ENCODE measurements at places on chromosomes 7 and 10. TPM values are rescaled to one million over a fixed set of nuclear protein-coding genes. Genes with fewer than 3 reads are reported as not detected.

Gene PTPN20
- 9.5 TPM for total RNA-seq

Gene SLC26A4
- total RNA-seq: 0.87 TPM

Gene SLC18A3
- 0.10 TPM for total RNA-seq

DNA sequence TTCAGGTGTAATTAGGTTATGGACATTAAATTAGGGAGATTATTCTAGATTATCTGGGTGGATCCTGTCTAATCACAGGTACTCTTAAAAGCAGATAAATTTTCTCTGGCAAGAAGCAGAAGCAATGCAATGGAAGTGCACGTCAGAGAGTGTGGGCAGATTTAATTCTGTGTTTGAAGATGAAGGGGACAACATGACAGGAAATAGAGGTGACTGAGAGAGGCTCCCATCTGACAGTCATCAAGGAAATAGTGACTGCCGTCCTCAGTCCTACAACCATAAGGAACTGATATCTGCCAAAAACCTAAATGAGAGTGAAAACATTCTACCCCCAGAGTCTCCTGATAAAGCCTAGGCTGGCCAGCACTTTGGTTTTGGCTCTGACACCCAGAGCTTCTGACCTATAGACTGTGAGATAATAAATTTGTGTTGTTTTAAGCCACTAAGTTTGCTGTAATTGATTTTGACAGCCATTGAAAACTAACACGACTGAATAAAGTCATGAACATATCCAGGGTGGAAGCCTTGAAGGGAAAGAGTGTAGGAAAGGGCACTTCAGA is 30.5 kb upstream of the DDX50 start:
- DNase-seq: no peak

- no peak for DNase-seq
These were observed 85.6 kb downstream of the HECW1 start for GRCh38 chr7:43198016-43198415.

GRCh38 chr10:115996031-115996430 is 277.0 kb downstream of the GFRA1 start:
- no peak for DNase-seq

DNA sequence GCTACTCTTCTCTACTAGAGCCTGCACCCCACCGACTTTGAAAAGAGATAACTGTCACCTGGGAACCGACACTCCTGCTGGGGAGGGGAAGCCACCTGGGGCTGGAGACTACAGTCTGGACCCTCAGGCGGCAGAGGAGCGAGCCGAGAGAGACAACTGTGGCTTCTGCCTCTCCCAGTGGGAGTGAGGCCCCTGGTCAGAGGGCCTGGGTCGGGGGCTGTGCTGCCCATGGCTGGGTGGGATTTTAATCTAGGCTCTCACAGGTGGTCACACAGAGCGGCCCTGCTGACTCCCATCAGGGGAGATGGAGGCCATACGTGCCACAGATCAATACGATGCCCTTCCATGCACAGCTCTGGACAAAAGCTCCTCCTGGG is 372.1 kb downstream of the DNAJB6 start:
- no peak for DNase-seq

- DNase-seq: no peak
These were observed 144.1 kb downstream of the DLG5 start for GRCh38 chr10:77782328-77783061.

DNA sequence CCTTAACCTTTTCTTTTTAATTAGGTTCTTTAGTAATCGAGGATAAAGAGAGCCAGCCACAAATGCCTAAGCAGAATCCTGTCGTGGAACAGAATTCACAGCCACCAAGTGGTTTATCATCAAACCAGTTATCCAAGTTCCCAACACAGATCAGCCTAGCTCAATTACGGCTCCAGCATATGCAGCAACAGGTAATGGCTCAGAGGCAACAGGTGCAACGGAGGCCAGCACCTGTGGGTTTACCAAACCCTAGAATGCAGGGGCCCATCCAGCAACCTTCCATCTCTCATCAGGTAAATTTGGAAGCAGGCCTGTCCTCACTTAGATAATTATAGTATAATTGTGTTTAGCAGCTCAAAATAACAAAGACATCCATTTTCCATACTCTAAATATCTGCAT is 94.6 kb downstream of the TRIM24 start:
- DNase-seq: no peak

Data from renal cortical epithelial cell (primary cell).